ENCODE measurements at places on chromosomes 5 and 9.

DNA sequence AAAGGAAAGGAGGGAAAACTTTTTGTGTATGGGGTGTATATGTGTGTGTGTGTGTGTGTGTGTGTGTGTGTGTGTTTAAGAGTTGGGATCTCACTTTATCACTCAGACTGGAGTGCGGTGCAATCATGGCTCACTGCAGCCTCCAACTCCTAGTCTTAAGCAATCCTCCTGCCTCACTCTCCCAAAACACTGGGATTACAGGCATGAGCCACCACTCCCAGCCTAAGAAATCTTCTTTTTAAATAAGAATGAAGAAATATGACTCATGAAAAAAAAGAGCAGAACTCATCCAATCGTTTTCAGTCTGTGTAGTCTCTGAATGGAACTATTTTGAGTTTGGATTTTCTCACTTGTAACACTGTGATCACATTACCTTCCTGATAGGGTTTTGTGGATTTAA is 601.5 kb downstream of the ACTL7B start:
- DNase-seq: no peak

DNA sequence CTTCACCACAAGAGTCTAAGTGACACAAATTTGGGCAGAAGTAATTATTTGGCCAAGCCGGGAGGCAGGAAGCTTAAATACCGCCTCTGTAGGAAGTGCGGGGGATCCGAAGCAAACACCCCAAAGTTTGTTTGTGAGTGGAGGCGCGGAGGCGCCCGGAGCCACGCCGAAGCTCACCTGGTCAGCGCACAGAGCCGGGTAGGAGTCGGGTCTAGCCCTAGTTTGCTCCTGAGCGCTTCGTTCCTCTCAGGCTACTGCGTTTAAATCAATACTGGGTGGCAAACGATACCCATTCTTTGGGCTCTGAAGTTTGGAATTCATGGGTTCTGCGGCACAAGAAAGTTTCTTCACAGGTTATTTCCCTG is 855 bp downstream of the MCC start:
- no peak for DNase-seq

DNA sequence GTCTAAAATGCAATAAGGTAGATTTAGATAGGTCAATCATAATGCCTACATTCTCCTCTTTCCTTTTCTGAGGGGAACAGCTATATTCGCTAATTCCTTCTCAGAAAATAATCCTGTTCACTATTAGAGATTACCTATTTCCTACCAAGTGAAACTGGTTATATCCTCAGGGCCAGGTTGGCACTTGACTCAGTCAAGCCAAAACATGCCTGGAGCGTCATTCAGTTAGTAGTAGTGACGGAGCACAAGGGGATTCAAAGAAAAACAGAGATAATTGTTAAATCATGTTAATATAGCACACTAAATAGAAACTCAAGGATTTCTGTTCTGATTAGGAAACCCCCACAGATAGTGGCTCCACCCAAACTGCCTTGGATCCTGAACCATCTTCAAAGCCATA is 515.4 kb upstream of the PTPRD start:
- no peak for DNase-seq

GRCh38 chr9:32723789-32724325 is 59.5 kb upstream of the TMEM215 start:
- DNase-seq: no peak
